H1 (cell line): ENCODE measurements at places on chromosomes 1 and 21. TPM values are rescaled to one million over a fixed set of nuclear protein-coding genes. Genes with fewer than 3 reads are reported as not detected.

IFI44 gene
- total RNA-seq = not detected in 2 replicates

DNA sequence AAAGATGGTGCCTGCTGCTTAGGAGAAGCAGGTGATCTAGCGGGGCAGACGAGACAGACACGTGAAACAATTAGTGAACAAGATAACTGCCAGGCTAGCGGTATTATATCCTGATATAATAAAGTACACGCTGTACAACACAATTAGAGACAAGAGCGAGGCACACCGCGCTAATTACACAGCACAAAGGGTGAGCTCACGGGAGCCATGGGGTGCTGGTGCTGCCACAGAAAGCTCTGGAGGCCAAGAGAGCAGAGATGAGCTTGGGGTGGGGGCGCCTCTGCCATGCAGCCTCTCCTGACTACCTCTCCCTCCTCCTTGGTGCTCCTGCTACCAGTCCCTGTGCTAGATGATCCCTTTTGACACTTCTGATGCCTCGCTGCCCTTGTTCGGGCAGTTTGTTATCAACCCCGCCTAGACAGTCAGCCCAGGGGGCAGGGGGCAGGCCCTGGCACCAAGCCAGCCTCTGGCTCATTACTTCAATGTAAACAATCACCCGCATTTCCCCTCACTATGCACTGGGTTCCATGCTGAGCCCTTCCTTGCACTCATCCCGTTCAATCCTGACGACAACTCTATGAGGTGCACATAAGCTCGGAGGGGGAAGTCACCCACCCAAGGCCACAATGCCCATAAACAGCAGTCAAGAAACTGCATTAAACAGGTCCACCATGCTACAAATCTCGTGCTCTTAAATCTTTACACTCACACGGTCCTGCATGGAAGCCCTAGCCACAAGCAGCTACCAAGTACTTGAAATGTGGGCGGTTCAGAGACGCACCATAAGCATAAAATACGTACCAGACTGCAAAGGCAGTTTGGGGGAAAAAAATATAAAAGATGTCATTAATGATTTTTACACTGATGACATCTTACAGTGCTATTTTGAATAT, 103.0 kb downstream of the SSBP3 start:
- DNase-seq = no peak

GRCh38 chr1:51661081-51661518, 44.2 kb downstream of the OSBPL9 start:
- DNase-seq = no peak

DNA sequence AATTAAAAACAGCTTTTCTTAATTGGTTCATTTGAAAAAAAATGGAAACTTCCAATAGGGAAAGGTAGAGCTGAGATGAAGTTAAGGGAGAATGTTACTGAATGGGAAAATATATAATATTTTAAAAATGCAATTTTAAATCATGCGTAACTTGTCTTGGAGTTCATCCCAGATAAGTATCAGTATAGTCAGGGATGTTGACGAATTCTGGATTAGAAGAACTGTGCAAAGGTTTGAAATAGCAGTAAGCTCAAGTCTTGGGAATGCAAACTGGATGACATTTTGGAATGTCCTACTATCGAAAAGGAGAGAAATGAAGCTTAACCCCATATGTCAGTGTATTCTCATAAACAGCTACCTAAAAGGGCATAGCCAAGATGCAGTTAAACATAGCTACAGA, 4.0 kb upstream of the ST6GALNAC3 start:
- no peak for DNase-seq
